ENCODE measurements at places on chromosomes 3 and 15.

DNA sequence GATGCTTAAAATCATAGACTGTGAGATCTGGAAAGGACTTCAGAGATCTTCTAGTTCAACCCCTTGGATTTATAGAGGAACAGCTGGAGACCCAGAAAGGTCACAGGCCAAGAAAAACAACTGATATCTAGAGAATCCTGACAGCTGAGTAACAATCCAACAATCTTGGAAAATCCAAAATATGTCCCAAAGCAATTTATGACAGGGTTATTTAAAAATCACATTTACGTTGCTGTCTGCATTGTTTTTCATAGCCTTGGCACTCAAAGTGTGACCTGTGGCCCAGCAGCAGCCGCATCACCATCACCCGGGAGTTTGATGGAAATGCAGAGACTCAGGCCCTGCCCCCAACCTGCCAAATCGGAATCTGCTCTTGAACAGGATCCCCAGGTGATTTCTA lies 78.8 kb downstream of the FBN1 start:
- no peak for ATAC-seq

GRCh38 chr15:85116925-85117646 lies 135.4 kb downstream of the PDE8A start:
- ATAC-seq = no peak

GRCh38 chr3:119681279-119681678 lies 4.1 kb upstream of the COX17 start:
- ATAC-seq = peak; percentile 43

GRCh38 chr3:74331711-74332110 lies 282.7 kb downstream of the CNTN3 start:
- ATAC-seq = no peak

DNA sequence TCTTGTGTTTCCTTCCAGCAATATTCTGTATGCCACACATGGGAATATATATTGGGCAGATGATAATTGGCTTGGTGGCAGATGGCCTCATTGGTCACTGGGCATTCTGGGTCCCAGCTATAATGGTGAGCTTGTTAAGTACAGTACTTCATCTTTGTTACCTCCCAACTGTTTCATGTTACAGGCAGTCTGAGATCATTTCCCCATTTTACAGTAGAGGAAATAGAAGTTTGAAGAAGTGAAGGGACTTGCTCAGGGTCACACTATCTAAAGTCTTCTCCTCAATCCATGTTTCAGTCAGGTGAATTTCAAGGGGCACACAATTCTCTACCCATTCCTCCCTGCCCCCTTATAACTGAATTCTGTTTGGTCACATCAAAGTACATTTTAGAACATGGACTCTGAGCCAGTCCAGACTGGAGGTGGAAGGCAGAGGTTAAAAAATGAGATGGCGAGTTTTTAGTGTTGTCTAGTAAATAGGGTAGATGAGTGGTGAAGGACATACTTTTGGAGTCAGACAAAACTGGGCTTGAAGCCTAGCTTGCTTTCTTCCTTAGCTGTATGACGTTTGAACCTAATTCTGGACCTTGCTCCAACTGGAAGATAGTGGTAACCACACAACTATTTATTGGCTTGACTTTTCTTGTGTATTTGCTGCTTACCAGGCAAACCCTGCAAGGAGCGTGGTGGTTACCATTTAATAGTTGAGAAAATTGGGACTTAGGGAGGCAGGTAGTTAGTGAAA lies 2.5 kb downstream of the EEFSEC start:
- ATAC-seq = no peak

DNA sequence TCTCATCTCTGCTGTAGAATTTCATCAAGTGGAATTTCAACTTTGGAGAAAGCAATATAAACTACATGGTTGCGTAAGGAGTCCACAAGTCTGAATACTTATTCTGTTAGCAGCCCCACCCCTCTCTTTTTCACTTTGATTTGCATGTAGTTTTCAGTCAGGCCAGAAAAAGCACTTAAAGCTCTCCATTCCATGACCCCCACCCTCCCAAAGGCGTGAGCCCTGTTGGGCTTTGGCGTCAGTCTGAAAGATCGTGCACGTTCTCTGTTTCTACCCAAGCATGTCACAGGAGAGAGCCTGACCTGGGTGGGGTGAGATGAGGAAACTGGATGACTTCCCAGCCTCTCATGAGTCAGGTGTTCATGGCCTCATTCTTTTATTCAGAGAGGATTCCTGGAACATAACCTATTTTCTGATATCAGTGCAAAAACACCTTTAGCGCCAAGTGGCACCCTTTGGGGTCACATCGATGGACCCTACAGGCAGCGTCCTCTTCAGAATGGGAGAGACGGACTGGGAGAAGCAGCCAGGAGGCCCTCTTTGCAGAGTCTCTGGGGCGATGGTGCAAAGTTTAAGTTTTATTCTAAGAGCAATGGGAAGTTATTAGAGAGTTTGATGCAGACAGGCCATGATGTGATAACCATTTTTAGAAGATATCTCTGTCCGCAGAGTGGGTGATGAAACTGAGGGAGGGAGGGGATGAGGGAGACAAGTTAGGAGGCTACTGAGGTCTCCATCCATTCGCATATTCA lies 55.8 kb downstream of the LSM3 start:
- peak; percentile 96 for ATAC-seq

GRCh38 chr3:51684971-51685751 lies 14.1 kb downstream of the TEX264 start:
- peak; percentile 19 for ATAC-seq

DNA sequence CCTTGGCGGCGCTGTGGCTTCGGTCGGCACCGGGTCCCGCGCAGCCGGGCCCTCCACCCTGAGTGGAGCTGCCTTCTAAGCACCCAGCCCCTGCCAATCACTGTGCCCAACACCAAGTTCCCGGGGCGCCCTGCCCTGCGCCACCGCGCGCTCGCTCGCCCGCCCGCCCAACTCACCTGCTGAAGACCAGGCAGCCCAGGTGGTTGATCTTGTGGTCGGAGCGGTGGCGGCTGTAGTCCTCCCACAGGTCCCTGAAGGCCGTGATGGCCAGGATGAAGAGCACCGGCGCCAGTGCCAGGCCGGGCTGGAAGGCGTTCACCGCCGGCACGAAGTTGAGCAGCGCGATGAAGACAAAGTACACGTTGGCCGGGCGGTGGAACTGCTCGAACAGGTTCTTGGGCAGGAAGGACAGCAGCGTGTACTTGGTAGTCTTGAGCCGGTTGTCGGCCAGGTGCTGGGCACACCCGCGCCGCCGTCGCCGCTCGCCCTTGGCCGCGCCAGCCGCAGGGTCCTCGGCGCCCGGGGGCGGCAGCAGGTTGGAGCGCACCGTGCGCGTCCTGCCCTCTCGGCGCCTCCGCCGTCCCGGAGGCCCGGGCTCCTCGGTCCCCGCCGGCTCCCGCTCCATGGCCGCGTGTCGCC lies 536 bp downstream of the ATP10A start:
- peak; percentile 73 for ATAC-seq

DNA sequence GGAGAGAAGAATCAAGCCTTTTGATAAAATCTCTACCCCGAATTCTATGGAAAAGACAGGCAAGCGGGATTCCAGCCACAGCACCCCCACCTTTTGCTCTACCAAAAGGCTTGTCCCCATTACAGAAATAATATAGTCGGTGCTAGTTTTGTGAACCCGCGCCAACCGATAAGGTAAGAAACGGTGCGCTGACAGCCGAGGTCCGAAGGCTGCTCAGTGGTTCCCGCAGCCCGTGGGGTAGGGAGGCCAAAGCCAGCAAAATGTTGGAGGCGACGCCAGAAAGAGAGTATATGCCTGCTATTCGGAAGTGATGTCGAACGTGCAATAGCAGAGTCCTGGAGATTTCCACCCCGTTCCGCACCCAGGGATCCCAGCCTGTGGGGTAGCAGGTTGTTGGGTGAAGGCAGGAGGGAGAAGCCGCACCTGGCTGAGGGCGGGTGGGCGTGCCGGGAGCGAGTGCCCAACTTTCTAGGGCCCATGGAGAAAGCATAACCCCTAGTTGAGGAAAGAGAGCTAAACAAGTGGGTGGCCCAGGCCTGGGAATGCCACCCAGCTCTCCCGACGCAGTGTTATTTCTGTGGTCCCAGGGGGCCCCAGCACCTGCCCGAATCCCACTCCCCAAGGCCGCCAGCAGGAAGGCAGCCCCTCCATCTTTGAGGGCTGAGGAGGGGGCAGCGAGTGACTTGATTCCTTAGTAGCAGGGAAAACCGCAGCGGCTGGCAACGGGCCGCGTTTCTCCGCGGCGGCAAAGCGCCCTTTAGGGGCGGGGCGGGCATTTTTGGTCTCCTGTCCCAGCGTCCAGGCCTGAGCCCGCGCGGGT lies 7.9 kb upstream of the SOX2 start:
- ATAC-seq = no peak

GRCh38 chr3:127835993-127836882 lies 13.9 kb upstream of the MGLL start:
- ATAC-seq = no peak

DNA sequence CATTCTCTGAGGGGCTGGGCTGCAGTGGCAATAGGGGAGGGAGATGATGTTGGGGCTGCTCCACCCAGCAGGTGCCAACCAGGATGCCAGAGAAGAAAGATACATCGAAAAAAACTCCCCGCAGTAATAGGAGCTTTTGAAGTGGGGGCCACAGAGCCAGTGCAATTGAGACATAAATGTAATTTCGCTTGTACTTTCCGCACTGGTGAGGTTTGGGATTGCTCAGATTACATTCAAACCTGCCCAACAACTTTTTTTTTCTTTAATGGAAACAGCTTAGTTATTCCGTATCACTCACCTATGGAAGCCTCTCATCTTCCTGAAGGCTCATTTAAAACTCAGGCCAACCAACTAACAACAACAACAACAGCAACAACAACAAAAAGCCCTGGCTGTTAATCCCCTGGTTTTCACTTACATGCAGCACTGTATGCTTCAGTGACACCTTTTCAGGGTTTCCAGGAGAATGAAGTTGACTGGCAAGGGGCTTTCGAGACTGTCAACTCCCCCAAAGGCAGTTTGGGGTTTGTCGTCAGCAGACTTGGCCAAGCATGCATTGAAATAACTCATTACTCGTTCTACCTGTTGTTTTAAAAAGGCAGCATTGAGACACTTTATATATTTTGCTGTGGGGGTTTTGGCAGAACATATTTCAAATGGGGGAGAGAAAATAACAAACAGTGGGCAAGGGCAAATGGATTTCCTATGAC lies 163.8 kb downstream of the EBLN2 start:
- no peak for ATAC-seq

- ATAC-seq = no peak
Measured at GRCh38 chr3:160213191-160213590, 12.0 kb upstream of the C3orf80 start.

GRCh38 chr15:82060817-82061216 lies 15.0 kb upstream of the MEX3B start:
- ATAC-seq = no peak

- ATAC-seq = no peak
Measured at GRCh38 chr15:98529205-98530145, 118.9 kb upstream of the IGF1R start.

DNA sequence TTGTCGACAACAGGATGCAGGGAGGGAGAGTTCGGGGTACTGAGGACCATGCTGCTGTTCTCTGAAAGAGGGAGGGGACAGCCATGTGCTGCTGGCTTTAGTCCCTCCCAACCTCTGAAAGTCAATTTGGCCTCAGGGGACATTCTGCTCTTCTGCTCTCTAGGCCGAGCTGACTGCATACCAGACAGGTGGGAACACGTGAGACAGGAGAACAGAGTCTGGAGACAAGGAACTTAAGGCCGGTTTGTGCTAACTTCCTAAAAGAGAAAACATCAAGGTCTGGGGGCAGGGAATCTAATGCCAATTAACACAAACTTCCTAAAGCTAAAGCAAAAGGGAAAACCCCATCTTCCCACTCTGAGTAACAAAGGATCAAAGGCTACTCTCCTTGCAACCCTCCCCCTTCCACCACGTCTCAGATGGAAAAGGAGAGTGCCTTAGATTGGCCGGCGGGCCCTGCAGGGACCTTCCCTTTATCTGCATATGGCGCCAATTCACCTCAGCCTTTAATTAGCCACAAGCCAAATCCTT lies 41.0 kb downstream of the SLCO2A1 start:
- ATAC-seq = peak; percentile 16

Measured in esophagus mucosa (tissue), 1 donor.